ENCODE measurements at places on chromosomes 2 and 18.
A peak's percentile ranks its signal among the peaks of the same experiment; 100 is the strongest.

DNA sequence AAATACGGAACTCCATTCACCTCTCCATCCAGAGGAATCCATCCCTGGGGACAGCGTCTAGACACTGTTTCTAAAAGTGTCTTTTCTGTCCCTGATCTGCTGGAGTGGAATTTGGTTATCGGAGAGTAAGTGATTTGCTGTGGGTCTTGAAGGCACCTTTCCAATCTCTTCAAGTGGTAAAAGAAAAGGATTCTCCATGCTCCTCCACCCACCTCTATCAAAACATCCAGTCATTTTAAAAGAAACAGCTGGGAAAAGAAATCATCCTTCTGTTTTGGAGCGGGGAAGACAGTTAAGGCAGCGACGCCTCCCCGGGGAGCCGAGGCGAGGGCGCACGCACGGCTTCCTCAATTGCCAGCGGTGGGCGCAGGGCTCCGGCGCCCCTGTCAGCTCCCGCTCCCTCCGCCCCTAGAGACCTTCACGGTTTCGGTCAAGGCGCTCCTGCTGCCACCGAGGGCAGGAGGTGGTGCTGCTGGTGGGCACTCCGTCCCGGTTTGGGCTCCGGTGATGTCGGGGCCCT, 547 bp downstream of the SLC35F5 start:
- DNase-seq: no peak

- DNase-seq: peak; percentile 34
These were observed 73.0 kb upstream of the COPS8 start for GRCh38 chr2:237012577-237013267.

DNA sequence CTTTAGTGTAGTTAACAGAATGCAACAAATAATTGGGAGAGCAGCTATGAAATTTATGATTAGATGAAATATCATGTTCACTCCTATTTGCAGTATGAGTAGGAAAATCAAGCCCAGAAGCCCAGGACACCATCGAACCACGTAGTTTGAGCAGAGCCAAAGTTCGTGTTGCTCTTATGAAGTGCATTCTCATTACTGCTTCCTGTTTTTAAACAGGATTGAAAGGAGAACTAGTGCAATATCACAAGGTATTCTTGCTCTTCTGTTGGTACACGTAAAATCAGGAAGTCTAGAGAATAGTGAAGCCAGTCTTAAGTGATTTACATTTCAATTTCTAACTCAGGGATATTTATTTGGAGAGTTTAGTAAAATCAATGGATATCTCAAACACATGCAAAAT, 21.1 kb downstream of the ARHGAP15 start:
- DNase-seq: no peak

GRCh38 chr2:218831378-218831990, at the start of gene PRKAG3:
Gene PRKAG3 (minus strand): TSS chr2:218831803.
- DNase-seq: no peak

DNA sequence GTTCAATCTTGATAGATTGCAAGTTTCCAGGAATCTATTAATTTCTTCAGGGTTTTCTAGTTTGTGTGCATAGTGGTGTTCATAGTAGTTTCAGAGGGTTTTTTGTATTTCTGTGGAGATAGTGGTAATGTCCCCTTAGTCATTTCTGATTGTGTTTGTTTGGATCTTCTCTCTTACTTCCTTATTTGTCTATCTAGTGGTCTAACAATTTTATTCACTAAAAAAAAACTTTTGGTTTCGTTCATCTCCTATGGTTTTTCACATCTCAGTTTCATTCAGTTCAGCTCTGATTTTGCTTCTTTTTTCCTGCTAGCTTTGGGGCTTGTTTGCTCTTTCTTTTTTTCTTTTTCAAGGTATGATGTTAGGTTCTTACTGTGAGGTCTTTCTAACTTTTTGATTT, 94.5 kb downstream of the SNTG2 start:
- DNase-seq: no peak

DNA sequence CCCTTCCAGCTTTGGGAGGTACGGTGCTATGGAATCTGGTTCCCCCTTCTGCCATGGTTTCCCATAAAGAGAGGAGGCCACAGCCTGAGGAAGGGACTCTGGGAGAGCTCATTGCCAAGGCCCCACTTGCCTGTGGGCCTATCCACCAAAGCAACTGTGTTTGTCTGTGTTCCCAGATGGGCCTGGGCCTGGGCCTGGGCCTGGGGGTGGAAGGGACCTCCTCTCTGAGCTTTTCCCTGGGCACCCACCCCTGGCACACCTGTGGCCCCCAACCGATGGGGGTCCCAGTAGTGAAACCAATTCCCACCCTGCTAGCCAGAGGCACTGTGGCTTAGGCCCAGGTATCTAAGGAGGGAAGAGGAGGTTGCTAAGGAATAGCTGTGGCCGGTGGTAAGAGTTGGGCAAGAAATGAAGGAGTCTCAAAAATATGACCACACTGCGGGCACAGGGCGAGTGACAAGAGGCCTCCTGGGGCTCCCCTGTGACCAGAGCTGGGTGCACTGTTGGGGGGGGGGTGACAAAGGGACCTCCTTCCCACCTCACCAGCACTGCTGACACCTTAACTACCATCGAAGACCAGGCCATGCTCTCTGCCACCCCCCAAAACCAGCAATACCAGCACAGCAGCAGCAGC, 4.9 kb upstream of the DUSP2 start:
- DNase-seq: no peak

DNA sequence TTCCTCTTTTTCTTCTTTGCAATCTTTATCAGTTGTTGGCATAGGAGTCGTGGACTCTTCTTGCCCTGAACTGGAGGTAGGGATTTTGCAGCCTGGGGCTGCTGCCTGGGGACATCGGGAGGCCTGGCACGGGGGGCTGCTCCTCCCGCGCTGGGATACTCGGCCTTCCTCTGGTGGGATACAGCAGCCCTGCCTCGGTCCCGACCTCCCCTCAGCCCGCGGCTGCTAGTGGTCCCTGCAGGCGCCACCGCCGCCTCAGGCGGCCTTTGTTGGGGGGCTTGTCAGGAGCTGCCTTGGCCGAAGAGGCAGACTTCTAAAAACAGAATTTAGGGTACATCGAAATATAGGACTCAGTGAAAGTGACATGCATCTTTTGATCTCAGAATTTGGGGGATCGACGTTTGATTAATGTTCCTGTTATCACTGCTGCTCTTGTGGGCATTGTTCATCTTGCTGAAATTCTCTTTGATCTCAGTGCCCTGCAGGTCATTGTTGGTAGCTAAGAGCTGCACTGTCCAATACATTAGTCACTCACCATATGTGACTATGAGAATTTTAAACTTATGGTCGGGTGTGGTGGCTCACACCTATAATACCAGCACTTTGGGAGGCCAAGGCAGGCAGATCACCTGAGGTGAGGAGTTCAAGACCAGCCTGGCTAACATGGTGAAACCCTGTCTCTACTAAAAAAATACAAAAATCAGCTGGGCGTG, 16.3 kb downstream of the POLR2D start:
- DNase-seq: no peak
